Activated naive CD8-positive, alpha-beta T cell treated with anti-CD3 and anti-CD28 coated beads, Interleukin-2, amount 10 ng/mL, durations not matched to agents 7 days and 5 days (primary cell): ENCODE measurements at places on chromosomes 7 and 10. TPM values are rescaled to one million over a fixed set of nuclear protein-coding genes. Genes with fewer than 3 reads are reported as not detected.

DNA sequence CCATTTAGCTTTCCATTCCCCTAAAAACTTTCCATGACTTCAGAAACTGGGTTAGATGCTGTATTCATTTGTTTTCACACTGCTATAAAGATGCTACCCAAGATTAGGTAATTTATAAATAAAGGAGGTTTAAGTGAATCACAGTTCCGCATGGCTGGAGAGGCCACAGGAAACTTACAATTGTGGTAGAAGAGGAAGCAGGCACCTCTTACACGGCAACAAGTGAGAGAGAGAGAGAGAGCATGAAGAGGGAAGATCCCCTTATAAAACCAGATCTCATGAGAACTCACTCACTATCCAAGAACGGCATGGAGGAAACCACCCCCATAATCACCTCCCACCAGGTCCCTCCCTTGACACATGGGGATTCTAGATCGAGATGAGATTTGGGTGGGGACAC lies 336.8 kb downstream of the TFEC start:
- H3K27me3 ChIP-seq: no peaks in the 10 kb centered on the region
- H3K4me1 ChIP-seq: no peaks in the 10 kb centered on the region
- no peak overlapping the region for H3K27ac ChIP-seq
- no peaks in the 10 kb centered on the region for H3K36me3 ChIP-seq
- no peak for DNase-seq
- H3K4me3 ChIP-seq: no peak overlapping the region

WDFY4 gene
- total RNA-seq: 1.5 TPM

SMKR1 gene
- 1.3 TPM for total RNA-seq

MOGAT3 gene
- not detected for total RNA-seq

GRCh38 chr10:58734664-58735063 lies 222.0 kb downstream of the BICC1 start:
- no peak overlapping the region for H3K27ac ChIP-seq
- H3K4me3 ChIP-seq: no peak overlapping the region
- H3K4me1 ChIP-seq: no peaks in the 10 kb centered on the region
- no peak for DNase-seq
- peaks cover 2% of the 10 kb centered on the region for H3K27me3 ChIP-seq

LEP gene
- total RNA-seq: not detected

ANKRD2 gene
- not detected for total RNA-seq

ADRB1 gene
- 0.91 TPM for total RNA-seq

- H3K27ac ChIP-seq: no peak overlapping the region
- H3K4me3 ChIP-seq: no peak overlapping the region
- DNase-seq: no peak
- peaks cover 7% of the 10 kb centered on the region for H3K27me3 ChIP-seq
- H3K4me1 ChIP-seq: no peaks in the 10 kb centered on the region
Observed at GRCh38 chr10:59682986-59683937, 26.4 kb downstream of the SLC16A9 start.

- peaks cover 5% of the 10 kb centered on the region for H3K4me1 ChIP-seq
- peaks cover 11% of the 10 kb centered on the region for H3K27me3 ChIP-seq
- DNase-seq: no peak
- no peak overlapping the region for H3K4me3 ChIP-seq
- no peaks in the 10 kb centered on the region for H3K36me3 ChIP-seq
Observed at GRCh38 chr7:73423519-73424488, 9.8 kb upstream of the FZD9 start.

DNA sequence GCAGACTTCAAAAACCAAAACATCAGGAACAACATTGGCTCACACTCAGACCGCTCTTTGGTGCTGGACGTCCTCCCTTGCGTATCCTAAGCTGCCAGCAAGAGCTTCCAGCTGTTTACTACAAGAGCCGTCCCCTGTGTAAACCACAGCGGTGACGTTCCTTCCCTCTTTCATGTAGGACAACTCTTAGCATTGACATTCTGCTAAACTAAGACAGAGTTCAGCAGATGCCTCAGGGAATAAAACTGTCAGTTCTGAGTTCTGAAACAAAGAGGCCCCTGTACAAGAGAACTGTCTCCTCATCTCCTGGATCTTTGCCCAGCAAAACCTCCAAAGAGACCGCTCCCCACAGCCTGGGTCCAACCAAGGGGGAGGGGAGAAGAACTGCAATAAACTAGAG lies 57.8 kb upstream of the OPALIN start:
- H3K27me3 ChIP-seq: peaks cover 4% of the 10 kb centered on the region
- H3K4me1 ChIP-seq: no peaks in the 10 kb centered on the region
- DNase-seq: no peak
- no peak overlapping the region for H3K27ac ChIP-seq
- no peak overlapping the region for H3K4me3 ChIP-seq
- no peaks in the 10 kb centered on the region for H3K36me3 ChIP-seq

DNA sequence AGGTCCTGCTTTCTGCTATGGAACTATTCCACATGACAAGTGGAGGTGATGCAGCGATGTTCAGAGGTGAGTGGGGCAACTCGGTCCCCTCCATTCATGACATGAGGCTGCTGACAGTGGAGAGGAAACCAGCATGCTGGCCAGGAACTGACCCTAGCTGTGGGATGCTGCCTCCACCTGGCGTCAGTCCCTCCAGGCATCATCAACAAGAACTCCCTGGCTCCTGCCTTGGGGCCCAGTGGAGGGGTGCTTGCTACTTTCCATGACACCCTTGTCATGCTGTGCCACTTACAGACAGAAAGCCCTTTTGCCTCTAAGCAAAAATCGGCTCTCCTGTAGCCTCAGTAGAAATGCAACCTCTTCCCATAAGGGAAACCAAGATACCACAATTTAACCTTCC lies 118.5 kb downstream of the LRRC18 start:
- H3K36me3 ChIP-seq: peaks cover 1% of the 10 kb centered on the region
- peaks cover 9% of the 10 kb centered on the region for H3K4me1 ChIP-seq
- H3K4me3 ChIP-seq: no peak overlapping the region
- DNase-seq: no peak
- no peak overlapping the region for H3K27ac ChIP-seq

- H3K4me1 ChIP-seq: no peaks in the 10 kb centered on the region
- DNase-seq: no peak
- H3K4me3 ChIP-seq: no peak overlapping the region
- no peaks in the 10 kb centered on the region for H3K36me3 ChIP-seq
- H3K27ac ChIP-seq: no peak overlapping the region
Observed at GRCh38 chr10:19775296-19775695, 40.9 kb upstream of the PLXDC2 start.

- no peak for DNase-seq
- no peak overlapping the region for H3K27ac ChIP-seq
- H3K36me3 ChIP-seq: peaks cover 22% of the 10 kb centered on the region
Observed at GRCh38 chr10:58260334-58260733, 7.4 kb downstream of the IPMK start.

ZPBP gene
- not detected for total RNA-seq

- no peak for DNase-seq
- H3K4me3 ChIP-seq: no peak overlapping the region
- H3K36me3 ChIP-seq: no peaks in the 10 kb centered on the region
- no peak overlapping the region for H3K27ac ChIP-seq
Observed at GRCh38 chr10:93208717-93209464, 135.2 kb downstream of the CYP26A1 start.

DNA sequence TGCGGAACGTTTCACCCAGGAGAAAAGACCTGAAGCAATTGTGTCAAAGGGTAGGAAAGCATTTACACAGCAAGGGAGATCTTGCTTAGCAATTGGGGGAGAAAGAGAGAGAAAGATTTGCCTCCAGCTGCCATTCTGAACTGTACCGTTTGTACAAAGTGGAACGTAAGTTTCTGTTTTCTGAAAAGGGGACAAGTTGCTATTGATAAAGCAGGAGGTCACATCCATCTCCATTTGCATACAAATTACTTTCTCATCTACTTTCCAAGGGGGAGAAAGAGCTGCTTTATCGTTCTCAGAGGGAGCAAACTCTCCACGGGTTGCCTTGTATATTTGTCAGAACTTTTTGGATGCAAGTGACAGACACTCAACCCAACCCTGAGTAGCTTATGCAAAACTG lies 92.0 kb upstream of the CARD11 start:
- no peak overlapping the region for H3K27ac ChIP-seq
- H3K4me3 ChIP-seq: no peak overlapping the region
- peaks cover 8% of the 10 kb centered on the region for H3K27me3 ChIP-seq
- no peaks in the 10 kb centered on the region for H3K4me1 ChIP-seq
- DNase-seq: no peak
- no peaks in the 10 kb centered on the region for H3K36me3 ChIP-seq

LRRC18 gene
- total RNA-seq: not detected

- H3K4me1 ChIP-seq: no peaks in the 10 kb centered on the region
- no peaks in the 10 kb centered on the region for H3K27me3 ChIP-seq
- no peak for DNase-seq
- no peaks in the 10 kb centered on the region for H3K36me3 ChIP-seq
Observed at GRCh38 chr7:69374044-69374425, 224.2 kb upstream of the AUTS2 start.

GIMAP1 gene
- 43.0 TPM for total RNA-seq

GRCh38 chr10:48493083-48493871 lies 111.6 kb downstream of the ARHGAP22 start:
- H3K36me3 ChIP-seq: no peaks in the 10 kb centered on the region
- peaks cover 26% of the 10 kb centered on the region for H3K27me3 ChIP-seq
- H3K4me1 ChIP-seq: peaks cover 21% of the 10 kb centered on the region
- DNase-seq: no peak

TMEM176A gene
- 0.54 TPM for total RNA-seq

ABCB4 gene
- total RNA-seq: not detected

GRCh38 chr7:27122077-27122910 lies 8.3 kb downstream of the HOXA4 start:
- H3K27ac ChIP-seq: no peak overlapping the region
- no peaks in the 10 kb centered on the region for H3K4me1 ChIP-seq
- no peak overlapping the region for H3K4me3 ChIP-seq
- peaks cover 18% of the 10 kb centered on the region for H3K27me3 ChIP-seq
- no peak for DNase-seq

CCDC146 gene
- total RNA-seq: 10.8 TPM

ACTL6B gene
- not detected for total RNA-seq
